ENCODE measurements at places on chromosomes 6 and 20.

GRCh38 chr6:135520781-135521180 lies 23.2 kb upstream of the AHI1 start:
- no peak overlapping the region for H3K27ac ChIP-seq
- no peaks in the 10 kb centered on the region for H3K4me1 ChIP-seq
- H3K36me3 ChIP-seq = no peaks in the 10 kb centered on the region
- DNase-seq = no peak

DNA sequence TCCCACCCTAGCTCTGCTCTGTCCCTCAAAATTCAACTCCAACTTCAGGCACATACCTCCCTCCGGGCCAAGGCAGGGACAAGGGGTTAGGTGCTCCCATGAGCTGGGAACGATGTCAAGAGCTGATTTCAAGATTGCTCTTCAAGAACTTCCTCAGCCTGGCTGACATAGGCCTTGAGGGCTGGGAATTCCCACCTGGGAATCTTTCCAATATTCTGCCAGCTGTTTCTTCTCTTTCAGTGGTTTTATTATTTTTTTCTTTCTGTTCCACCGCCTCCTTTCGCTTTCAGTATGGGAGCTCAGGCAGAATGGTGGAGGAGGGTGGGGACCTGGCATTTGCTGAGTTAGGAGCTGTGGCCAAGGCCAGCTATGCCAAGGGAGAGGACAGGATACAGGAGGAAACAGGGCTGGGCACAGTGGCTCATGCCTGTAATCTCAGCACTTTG lies 33.7 kb downstream of the SRSF3 start:
- DNase-seq = no peak
- H3K36me3 ChIP-seq = no peaks in the 10 kb centered on the region
- no peak overlapping the region for H3K27ac ChIP-seq
- no peak overlapping the region for H3K4me3 ChIP-seq

DNA sequence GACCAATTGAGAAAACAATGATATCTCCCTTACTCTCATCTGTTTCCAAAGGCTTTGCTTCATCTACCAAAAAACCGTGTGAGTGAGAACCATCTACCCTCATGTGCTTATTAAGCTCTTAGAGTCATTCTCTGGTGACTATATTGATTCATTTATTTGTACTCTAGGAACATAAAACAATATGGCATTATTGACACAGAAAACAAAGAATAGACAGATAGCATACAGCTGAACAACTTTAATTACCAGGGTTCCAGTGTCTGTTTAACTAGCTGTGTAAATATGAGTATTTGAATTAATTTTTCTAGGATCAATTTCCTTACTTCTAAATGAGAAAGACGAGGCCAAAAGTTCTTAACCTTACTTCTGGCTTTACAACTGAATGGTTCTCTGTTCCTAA lies 31.3 kb upstream of the HEY2 start:
- no peak overlapping the region for H3K4me3 ChIP-seq
- peaks cover 2% of the 10 kb centered on the region for H3K27me3 ChIP-seq
- H3K27ac ChIP-seq = no peak overlapping the region
- no peak for DNase-seq
- no peaks in the 10 kb centered on the region for H3K4me1 ChIP-seq

GRCh38 chr6:65505736-65506135 lies 201.3 kb downstream of the EYS start:
- H3K36me3 ChIP-seq = no peaks in the 10 kb centered on the region
- no peak overlapping the region for H3K4me3 ChIP-seq
- no peaks in the 10 kb centered on the region for H3K27me3 ChIP-seq
- H3K27ac ChIP-seq = no peak overlapping the region
- no peak for DNase-seq

DNA sequence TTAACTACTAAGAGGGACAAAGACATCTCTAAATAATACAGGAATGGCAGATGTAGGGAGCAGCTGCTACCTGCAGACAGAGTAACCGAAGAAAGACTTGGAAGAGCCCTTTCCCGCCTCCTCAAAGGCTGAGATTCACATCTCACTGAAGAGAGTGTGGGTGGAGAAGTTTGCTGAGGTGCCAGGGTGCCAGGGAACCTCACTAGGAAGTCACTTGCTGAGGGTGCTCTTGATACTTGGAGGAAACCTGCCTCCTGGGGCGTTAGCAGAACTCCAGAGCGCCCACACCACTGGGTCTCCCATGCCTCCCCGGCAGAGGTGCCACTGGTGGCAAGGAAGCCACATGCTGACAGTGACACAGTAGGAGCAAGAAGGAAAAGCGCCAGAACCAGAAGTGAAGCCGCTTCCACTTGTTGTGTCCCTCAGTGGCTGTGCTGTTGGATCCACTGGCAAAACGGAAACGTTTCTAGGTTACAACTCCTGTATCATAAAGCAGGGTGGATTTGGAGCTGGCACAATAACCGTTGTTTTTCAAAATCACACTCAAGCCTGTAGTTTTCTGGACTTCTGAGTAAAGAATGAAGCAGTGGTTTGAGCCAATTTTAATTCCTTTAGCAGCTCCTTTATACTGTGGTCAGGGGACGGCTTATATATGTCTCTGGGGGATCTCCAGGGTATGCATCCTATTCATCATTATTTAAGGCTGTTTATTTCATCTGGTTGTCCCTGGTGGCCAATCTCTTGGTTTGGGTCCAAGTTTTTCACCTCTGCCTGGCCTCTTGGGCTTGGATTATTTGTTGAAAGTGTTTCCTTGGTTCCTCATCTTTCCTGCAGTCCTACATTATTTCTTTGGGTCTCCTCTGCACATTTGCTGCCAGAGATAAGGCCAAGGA lies 64.5 kb downstream of the CDC5L start:
- H3K27me3 ChIP-seq = no peaks in the 10 kb centered on the region
- no peak overlapping the region for H3K4me3 ChIP-seq
- H3K27ac ChIP-seq = peak overlapping the region; percentile 8
- no peak for DNase-seq
- H3K4me1 ChIP-seq = peaks cover 9% of the 10 kb centered on the region

GRCh38 chr20:1987826-1988225 lies 6.0 kb downstream of the PDYN start:
- no peak overlapping the region for H3K4me3 ChIP-seq
- no peak for DNase-seq
- no peak overlapping the region for H3K27ac ChIP-seq

GRCh38 chr20:33602826-33603590 lies 59.1 kb upstream of the C20orf144 start:
- no peak overlapping the region for H3K4me3 ChIP-seq
- no peak for DNase-seq
- H3K27me3 ChIP-seq = no peaks in the 10 kb centered on the region
- no peak overlapping the region for H3K27ac ChIP-seq
- no peaks in the 10 kb centered on the region for H3K36me3 ChIP-seq
- peaks cover 10% of the 10 kb centered on the region for H3K4me1 ChIP-seq

GRCh38 chr20:8153281-8153908 lies 21.3 kb downstream of the PLCB1 start:
- DNase-seq = no peak
- no peak overlapping the region for H3K4me3 ChIP-seq
- H3K4me1 ChIP-seq = peaks cover 8% of the 10 kb centered on the region
- peaks cover 7% of the 10 kb centered on the region for H3K36me3 ChIP-seq
- H3K27me3 ChIP-seq = no peaks in the 10 kb centered on the region

- peaks cover 5% of the 10 kb centered on the region for H3K27me3 ChIP-seq
- peaks cover 10% of the 10 kb centered on the region for H3K4me1 ChIP-seq
- H3K36me3 ChIP-seq = no peaks in the 10 kb centered on the region
- DNase-seq = no peak
- H3K4me3 ChIP-seq = no peak overlapping the region
- no peak overlapping the region for H3K27ac ChIP-seq
Measured at GRCh38 chr20:58802061-58802460, 48.6 kb downstream of the GNAS-AS1 start.

- H3K27me3 ChIP-seq = peaks cover 2% of the 10 kb centered on the region
- H3K4me3 ChIP-seq = no peak overlapping the region
- no peak overlapping the region for H3K27ac ChIP-seq
- no peak for DNase-seq
- H3K36me3 ChIP-seq = no peaks in the 10 kb centered on the region
Measured at GRCh38 chr6:139343052-139343750, 31.2 kb downstream of the CITED2 start.

DNA sequence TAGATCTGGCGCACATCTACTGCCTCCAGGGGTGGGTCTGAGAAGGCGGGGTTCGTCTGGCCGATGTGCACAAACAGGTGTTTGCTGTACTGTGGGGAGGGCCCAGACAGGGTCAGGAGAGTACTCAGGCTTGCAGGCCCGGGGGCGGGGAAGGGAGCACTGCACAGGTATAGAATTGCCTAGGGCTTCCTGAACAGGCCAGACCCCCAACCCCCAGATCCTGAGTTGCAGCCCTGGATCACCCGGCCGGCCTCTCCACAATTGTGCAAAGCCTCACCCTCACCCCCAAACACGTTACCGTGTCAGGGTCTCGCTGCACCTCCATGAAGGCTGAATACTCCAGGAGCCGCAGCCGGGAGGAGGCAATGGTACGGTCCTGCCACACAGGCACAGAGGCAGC lies 7.8 kb downstream of the RPL10A start:
- peaks cover 6% of the 10 kb centered on the region for H3K4me1 ChIP-seq
- H3K27me3 ChIP-seq = peaks cover 5% of the 10 kb centered on the region
- H3K27ac ChIP-seq = no peak overlapping the region
- no peaks in the 10 kb centered on the region for H3K36me3 ChIP-seq
- DNase-seq = no peak

GRCh38 chr6:53982366-53983050 lies 128.7 kb upstream of the MLIP start:
- H3K36me3 ChIP-seq = no peaks in the 10 kb centered on the region
- H3K4me1 ChIP-seq = peaks cover 9% of the 10 kb centered on the region
- peaks cover 1% of the 10 kb centered on the region for H3K27me3 ChIP-seq
- H3K27ac ChIP-seq = no peak overlapping the region
- no peak for DNase-seq

DNA sequence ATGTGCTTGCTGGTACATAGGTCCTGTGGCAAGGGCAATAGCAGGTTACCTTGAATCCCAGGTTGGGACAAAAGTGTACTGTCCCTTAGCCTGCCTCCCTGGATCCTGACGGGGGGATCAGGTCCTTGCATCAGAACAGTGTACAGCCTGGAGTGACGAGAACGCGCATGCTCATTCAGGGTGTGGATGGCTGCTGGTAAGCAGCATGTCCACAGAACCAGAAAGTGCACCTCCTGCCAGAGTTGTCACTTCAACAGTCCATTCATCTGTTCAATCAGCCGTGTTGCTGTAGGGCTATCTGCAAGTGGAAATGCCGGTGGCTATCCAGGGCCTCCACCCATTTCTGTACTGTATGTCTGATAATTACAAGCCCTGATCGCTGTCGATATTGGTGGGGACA lies 236.3 kb upstream of the SOX4 start:
- peaks cover 7% of the 10 kb centered on the region for H3K36me3 ChIP-seq
- H3K4me3 ChIP-seq = no peak overlapping the region
- no peaks in the 10 kb centered on the region for H3K4me1 ChIP-seq

DNA sequence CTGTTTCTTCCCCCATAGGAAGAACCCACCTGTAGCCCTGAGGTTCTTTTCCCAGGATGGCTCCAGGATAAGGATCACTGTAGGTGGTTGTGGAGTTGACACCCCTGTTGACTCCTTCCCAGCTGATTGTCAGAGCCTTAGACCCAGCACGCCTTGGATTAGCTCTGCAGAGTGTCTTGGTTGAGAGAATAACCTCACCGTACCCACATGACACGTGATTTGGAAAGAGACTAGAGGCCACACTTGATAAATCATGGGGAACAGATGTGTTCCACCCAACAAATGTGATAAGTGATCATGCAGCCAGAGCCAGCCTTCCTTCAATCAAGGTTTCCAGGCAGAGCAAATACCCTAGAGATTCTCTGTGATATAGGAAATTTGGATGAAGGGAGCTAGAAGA lies 12.2 kb downstream of the BTN3A1 start:
- H3K36me3 ChIP-seq = peaks cover 13% of the 10 kb centered on the region
- peaks cover 2% of the 10 kb centered on the region for H3K27me3 ChIP-seq
- DNase-seq = no peak
- no peaks in the 10 kb centered on the region for H3K4me1 ChIP-seq
- no peak overlapping the region for H3K27ac ChIP-seq

GRCh38 chr6:121756666-121757065 lies 321.2 kb downstream of the GJA1 start:
- DNase-seq = no peak
- H3K27me3 ChIP-seq = no peaks in the 10 kb centered on the region
- no peak overlapping the region for H3K27ac ChIP-seq
- H3K4me1 ChIP-seq = no peaks in the 10 kb centered on the region
- H3K36me3 ChIP-seq = peaks cover 2% of the 10 kb centered on the region

DNA sequence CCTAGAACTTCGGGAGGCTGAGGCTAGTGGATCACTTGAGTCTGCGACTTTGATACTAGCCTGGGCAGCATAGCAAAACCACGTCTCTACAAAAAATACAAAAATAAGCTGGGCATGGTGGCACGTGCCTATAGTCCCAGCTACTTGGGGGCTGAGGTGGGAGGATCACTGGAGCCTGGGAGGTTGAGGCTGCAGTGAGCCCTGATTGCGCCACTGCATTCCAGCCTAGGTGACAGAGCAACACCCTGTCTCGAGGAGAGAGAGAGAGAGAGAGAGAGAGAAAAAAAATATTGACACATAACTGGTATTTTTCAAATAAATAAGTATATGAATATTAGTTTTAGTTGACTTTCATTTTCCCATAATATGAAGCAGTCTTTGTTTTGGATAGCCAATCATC lies 222.2 kb downstream of the BTBD9 start:
- H3K4me1 ChIP-seq = peaks cover 7% of the 10 kb centered on the region
- DNase-seq = no peak
- no peak overlapping the region for H3K27ac ChIP-seq
- H3K27me3 ChIP-seq = no peaks in the 10 kb centered on the region
